Stimulated activated naive CD8-positive, alpha-beta T cell treated with anti-CD3 and anti-CD28 coated beads, Interleukin-15, amount 100 ng/mL, for 72 hours (primary cell): ENCODE measurements at places on chromosomes 11 and 22.
A peak's percentile ranks its signal among the peaks of the same experiment; 100 is the strongest.

DNA sequence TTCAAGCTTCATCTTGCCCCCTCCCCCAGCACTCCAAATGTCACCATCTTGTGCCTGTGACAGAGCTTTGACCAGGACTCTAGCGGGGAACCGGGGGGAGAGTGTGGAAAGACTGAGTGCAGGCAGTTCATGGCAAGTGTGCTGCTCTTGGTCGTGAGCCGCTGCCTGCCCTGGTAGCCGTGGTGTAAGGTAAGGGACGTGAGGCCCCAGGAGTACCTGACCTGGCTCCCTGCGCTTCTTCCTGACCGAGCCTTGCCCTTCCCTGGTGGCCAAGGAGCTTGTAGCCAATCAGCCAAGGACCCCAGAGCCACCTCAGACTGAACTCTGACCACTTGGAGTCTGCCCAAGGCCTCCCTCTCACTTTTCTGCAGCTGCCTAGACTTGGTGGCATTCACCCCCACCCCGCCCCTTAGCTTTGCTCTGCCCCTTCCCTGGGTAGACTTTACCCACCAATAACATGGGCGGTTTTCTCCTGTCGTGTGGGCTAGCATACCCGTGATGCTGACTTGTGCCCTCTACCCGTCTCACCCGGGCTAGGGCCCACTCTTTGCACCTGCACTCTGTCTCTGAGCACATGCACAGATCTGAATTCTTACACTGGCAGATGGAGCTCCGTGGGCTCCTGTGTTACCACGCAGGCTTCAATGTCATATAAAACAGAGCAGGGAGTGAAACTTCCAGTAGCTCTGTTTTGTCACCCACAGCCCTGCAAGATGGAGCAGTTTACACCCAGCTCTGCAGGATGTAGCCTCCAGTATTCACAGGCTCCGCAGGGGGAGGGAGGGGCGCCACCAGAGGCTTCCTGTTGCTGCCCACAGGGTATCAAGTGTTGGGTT is 1.5 kb downstream of the DGKZ start:
- no peak for DNase-seq

DNA sequence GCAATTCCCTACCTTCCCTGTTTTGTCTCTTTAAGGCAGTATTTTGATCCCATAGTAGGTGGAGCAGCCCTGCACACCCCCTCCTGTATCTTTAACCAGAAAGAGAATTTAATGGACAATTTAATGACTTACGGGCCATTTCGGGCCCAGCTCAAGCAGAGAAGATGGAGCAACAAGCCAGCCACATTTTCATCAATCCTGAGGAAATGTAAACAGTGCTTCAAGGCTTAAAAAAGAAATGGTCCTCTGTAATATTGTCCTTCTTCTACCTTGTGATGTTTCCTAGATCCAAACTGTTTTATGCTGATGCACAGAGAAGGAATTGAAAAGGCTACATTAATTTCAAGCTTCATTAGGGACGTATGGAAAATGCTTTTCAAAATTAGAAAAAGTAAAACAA is 88.6 kb downstream of the MTMR3 start:
- DNase-seq = no peak

- no peak for DNase-seq
These were observed 26.1 kb upstream of the CTSC start for GRCh38 chr11:88363648-88364065.

DNA sequence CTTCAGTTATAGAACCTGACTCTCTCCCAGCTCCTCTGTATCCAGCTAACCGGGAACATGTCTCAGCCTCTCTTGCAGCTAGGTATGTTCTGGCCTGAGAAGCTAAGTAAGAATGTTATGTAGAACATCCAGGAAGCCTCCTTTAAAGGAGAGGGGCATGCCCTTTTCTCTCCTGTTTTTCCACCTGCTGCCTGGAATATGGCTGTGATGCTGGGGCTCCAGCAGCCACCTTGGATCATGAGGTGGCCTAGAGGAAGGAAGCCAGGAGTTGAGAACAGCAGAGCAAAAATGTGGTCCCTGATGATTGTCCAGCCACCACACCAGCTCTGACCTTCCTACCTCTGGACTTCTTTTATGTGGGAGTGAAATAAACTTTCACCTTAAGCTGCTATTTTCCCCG is 117.6 kb downstream of the MPPED1 start:
- no peak for DNase-seq

- no peak for DNase-seq
These were observed 31.2 kb downstream of the SHANK2 start for GRCh38 chr11:71221201-71221600.

DNA sequence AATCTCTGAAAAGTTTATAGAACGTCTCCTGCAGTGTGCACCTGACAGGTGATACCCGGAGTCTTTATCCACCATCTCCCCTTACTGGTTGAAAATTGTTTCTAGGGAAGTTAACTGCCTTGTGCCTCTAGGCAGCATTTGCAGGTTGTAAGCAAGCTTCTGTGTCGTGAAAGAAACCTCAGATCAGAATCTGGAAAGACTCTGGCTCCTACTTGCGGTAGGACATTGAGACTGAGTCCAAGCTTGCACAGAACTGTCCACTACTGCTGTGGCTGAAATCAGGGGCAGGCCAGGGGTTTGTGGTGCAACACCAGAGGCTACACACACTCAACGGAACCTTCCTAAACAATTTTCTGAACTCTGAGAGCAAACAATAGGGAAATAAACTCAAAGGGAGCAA is 34.8 kb upstream of the MYOD1 start:
- DNase-seq = no peak

DNA sequence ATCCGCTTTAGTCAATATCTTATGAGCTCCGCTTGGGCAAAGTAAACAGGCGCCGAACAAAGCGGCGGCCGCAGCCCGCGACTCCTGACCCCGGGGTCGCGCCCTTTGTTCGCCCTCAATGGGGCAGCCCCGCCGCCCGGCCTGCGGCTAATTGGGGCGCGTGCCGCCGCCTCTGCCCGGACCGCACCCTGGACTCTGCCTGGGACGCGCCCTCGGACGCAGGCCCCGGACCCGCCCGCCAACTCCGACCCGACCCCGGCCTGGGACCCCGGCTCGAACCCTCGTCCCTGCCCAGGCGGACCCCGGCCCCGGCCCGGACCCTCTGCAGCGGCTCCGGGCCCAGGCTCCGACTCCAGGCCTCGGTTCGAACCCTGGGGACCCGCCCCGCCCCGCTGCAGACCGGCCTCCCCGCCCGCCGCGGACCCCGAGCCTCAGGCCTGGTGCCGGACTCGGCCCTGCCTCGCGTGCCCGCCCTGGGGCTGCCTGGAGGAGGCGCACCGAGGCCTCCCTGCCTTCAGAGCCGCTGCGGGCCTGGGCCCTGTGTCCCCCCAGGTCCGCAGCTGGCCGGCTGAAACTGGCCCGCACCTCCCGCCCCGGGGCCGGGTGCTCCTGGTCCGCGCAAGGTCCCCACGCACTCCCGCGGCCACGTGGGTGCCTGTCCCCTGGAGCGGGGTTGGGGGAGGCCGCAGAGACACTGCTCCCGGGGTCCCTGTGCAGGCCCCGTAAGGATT is 84.7 kb upstream of the WNT7B start:
- DNase-seq = no peak

DNA sequence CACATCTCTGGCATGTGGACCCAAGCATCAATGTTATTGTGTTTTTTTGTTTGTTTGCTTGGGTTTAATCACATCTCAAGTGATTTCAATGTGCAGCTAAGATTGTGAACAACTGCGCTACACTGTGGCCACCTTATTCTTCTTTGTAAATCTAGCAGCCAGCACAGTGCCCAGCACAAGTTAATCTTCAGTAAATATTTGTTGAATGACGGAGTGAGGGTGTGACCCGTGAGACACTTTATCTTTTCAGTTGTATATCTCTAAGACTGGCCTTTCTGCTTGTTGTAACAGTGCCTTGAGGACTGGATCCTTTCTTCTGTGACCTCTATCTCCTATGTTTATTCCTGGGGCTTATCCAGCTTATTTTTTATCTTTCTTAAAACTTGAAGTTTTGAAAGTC is 21.4 kb upstream of the AMOTL1 start:
- DNase-seq = no peak

GRCh38 chr22:37163575-37164504 is 14.1 kb upstream of the IL2RB start:
- peak; percentile 74 for DNase-seq

- no peak for DNase-seq
These were observed 34.2 kb downstream of the MRGPRD start for GRCh38 chr11:68946416-68947090.

DNA sequence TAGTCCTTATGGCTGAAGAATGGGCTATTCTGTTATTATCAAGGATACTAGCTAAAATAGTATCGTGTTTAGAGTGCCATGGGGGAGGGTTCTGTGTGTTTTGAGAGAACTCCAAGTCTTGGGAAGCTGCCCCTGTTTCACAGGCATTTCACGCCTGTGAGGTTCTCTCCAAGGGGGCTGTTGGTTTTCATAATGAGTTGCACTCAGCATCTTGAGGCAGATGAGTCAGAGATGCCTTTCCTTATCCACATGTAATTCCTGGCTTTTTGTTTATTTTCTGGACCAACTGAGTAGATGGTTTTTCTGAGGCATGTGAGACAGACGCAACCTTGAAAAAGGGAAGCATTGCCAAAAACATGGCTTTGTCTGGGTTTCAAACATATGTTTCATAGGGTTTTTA is 203.7 kb downstream of the ARHGAP42 start:
- DNase-seq = no peak
